ENCODE measurements at places on chromosomes 12 and 14.

DNA sequence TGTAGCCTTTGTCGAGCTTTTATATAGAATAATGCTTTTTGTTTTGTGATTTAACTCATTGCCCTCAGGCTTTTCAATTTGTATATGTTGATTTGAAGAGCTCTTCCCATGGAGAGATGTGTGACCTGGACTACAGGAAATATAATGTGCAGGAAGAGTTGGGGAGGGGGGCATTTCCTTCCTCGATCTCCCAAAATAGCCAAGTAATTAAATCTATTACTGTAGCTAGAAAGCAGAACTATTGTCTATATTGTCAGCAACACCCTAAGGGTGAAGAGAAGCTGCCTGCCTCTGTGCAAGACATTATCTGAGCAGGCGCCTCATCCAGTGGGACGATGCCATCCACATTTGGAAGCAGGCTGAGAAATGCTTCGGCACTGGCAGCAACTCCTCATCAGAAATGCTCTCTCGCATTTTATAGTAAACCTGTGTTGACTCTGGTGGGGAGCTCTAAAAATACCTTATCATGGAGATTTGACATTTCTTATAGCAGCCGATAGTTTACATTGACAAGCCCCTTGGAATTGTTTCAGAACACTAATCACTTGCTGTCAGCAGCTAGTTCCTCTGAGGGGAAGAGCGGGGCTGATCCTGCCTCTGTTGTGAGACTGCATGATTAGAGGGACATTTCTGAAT is 392.5 kb upstream of the RGS6 start:
- DNase-seq: no peak

GRCh38 chr12:40511341-40511740 is 180.9 kb upstream of the CNTN1 start:
- DNase-seq: no peak

GRCh38 chr12:77995436-77996167 is 164.9 kb downstream of the NAV3 start:
- peak; percentile 74 for DNase-seq

- DNase-seq: no peak
These were observed 30.7 kb downstream of the P2RX4 start for GRCh38 chr12:121240484-121241101.

GRCh38 chr14:68932231-68932630 is 46.9 kb downstream of the ACTN1 start:
- DNase-seq: peak; percentile 85

- no peak for DNase-seq
These were observed 7.6 kb upstream of the RAD51AP1 start for GRCh38 chr12:4530982-4531586.

DNA sequence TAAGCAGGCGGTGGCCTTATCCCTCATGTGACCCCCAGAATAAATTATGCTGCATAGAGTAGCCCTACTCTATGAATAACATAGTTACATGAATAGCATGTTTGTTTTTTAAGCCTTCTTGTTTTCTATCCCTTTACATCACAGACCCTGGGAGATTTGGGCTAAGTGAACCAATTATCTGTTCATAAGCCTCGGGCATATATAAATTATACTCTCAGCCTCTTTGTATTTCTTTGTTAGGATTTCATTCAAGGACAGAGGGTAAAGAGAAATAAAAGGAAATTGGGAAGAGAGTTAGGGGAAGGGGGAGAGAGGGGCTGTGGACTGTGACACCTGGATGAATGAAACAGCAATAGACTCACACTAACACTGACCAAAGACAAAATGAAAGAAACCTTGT is 35.3 kb upstream of the RTRAF start:
- DNase-seq: no peak

DNA sequence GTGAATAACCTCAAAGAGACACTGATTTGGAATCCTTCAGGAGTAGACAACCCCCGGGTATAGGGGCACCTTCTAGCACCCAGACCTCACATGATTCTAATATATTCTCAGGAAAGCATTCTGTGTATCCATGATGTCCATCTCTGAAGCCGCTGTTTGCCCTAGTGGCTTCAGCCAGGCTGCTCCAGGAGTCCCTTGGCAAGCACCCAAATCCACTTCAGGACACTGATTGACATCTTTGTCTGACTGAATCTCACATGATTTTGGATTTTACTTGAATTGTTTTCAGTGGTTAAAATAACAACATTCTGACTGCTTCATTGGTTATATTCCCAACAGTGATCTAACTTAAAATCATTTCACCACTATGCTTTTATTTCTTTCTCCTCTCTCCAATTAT is 390.5 kb upstream of the CLEC14A start:
- DNase-seq: no peak

- DNase-seq: no peak
These were observed 17.6 kb downstream of the MON2 start for GRCh38 chr12:62484233-62484632.

DNA sequence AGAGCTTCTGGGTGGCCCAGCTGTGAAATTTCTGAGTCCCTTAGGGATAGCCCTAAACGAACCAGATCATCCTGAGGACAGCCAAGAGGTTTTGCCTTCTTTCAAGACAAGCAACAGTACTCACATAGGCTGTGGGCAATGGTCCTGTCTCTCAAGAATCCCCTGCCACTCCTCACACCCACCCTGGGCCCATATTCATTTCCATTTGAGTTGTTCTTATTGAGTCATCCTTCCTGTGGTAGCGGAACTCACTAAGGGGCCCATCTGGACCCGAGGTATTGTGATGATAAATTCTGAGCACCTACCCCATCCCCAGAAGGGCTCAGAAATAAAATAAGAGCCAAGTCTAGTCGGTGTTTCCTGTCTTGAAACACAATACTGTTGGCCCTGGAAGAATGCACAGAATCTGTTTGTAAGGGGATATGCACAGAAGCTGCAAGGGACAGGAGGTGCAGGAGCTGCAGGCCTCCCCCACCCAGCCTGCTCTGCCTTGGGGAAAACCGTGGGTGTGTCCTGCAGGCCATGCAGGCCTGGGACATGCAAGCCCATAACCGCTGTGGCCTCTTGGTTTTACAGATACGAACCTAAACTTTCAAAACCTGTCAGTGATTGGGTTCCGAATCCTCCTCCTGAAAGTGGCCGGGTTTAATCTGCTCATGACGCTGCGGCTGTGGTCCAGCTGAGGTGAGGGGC is 38.9 kb downstream of the DAD1 start:
- no peak for DNase-seq

- DNase-seq: no peak
These were observed 21.5 kb downstream of the SPTB start for GRCh38 chr14:64857979-64858744.

- DNase-seq: no peak
These were observed 31.8 kb downstream of the MAX start for GRCh38 chr14:65070471-65070976.

- no peak for DNase-seq
These were observed 58.1 kb downstream of the SPTB start for GRCh38 chr14:64821651-64822050.

GRCh38 chr12:117025481-117026151 is 73.6 kb downstream of the TESC start:
- DNase-seq: peak; percentile 74

DNA sequence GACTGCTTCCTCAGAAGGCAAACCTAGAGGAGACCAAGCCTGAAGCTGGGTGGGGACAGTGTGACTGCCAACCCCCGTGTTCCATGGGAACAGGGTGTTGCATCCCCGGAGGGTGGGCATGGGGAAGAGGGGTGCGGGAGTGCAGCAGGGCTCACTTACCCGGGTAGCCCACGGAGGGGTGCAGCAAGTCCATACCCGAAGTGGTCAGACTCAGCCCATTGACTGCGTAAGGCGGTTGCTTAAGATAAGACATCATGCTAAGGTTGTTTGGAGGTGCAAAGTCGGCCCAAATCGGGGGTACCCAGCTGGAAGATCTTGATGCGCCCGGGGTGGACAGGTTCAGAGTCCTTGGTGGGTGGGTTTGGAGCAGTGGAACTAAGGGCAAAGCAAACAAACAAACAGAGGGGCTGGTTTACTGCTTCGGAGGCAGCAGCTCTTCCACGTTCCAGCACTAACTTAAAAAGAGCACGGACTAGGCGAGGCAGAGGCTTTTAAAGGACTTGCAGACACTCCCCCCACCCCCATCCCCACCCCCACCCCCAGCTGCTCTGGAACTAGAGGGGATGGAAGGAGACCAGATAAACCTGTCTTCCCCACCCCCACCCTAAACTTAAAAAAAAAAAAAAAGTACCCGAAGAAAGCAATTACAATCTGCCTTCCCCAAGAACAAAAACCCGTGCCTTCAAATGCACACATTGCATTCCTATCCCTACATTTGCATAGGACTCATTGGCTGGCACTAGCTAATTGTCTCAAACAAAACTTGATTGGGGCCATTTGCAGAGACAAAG is 4.9 kb downstream of the OTX2 start:
- no peak for DNase-seq

DNA sequence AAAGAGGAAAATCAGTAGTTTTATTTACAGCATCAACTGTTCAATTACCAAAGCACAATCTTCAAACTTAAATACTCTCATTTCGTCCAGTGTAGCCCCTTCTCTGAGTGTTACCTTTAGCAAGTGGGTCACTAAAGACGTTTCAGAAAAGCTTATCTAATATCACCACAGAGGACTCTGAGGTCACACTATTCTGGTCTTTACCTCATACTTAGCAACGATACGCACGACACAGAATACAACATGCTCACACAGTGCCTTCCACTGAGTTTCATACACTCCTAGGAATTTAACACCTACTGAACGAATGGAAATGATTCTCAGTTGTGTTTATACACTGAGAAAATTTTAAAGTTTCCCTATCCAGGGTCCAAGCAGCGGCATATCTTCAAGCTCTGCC is 2.0 kb downstream of the SYT10 start:
- DNase-seq: no peak

DNA sequence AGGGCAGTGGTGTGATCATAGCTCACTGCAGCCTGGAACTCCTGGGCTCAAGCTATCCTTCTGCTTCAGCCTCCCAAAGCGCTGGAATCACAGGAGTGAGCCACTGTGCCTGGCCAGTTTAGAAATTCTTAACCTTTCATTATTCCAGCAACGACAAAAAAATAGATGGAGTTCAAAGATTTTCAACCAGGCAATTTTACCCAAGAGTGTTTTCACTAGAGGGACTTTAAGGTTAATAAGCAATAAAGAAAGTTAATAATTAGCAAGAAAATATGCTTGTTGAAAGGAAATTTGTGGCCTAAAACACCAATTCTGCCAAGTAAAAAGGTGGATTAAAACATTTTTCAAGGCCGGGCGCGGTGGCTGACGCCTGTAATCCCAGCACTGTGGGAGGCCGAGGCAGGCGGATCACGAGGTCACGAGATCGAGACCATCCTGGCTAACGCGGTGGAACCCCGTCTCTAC is 14.8 kb downstream of the CDKL1 start:
- DNase-seq: no peak

Data from mesenchymal stem cell (in vitro differentiated cells and primary cell).